ENCODE measurements at places on chromosomes 12 and 14.
A peak's percentile ranks its signal among the peaks of the same experiment; 100 is the strongest.

GRCh38 chr12:47819896-47820630, at the start of gene HDAC7:
HDAC7 (minus strand) TSS chr12:47819903; CDS start chr12:47819785, 118 bp downstream.
- peak; percentile 54 for DNase-seq

- DNase-seq: no peak
Measured at GRCh38 chr12:14975457-14975856, 2.6 kb downstream of the PDE6H start.

GRCh38 chr12:131894981-131895639, 688 bp downstream of the ULK1 start:
- DNase-seq: no peak

DNA sequence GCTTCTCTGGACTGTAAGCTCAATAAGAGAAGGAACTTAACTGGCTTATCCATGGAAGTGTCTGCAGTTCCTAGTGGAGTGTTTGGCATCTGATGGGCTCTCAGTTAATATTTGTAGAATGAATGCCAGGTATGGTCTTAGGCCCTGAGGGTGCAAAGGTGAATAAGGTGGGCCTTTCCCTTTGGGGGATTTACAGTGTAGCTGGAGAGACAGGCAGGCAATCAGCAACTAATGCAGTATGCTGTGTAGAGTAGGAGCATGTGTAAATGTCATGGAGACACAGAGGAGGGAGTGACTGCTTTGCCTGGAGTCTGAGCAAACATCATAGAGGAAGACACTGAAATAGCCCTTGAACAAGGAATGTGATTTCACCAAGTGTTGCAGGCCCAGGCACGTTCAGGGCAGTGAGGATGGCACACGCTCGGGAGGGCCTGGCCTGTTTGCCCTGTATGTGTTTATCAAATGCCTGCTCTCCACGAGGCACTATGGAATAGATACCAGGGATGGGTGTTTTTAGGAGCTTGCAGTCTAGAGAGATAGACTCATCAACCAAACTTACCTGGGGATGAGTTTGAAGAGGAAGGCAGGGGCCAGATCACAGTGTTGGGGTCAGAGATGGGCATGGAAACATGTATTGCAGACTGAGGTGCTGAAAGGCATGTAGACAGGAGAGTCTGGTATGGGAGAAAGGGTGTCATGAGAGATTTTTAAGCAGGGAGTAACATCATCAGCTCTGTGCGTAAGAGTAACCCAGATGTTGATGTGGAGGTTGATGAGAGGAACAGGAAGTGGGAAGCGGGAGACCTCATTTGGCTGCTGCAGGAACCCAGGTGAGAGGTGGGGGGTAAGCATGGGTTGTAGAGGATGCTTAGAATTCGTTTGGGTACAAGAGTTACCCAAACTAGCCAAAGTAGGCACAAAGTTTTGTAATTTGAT, 54.1 kb downstream of the PLXNC1 start:
- no peak for DNase-seq

GRCh38 chr12:74401035-74401434, 136.6 kb upstream of the ATXN7L3B start:
- DNase-seq: no peak

- DNase-seq: no peak
Measured at GRCh38 chr12:65391711-65392110, 113.2 kb downstream of the MSRB3 start.

DNA sequence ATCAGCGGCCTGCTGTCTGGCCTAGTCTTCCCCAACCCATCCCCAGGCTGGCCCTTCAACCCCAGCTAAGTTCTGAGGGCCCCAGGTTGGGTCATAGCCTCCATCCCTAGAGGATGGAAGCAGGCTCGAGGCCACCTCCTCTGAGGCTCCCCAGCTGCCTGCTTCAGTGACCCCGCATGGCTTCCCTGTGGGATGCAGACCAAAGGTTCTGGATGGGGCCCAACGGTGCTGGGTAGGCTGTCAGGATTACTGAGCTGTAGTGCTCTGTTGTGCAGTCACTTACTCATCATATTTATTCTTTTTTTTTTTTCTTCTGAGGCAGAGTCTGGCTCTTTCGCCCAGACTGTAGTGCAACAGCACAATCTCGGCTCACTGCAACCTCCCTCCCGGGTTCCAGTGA, 92.0 kb downstream of the IRF2BPL start:
- no peak for DNase-seq
